ENCODE measurements at places on chromosomes 7 and 10.

- no peak for DNase-seq
Measured at GRCh38 chr7:21538936-21539495, 3.8 kb upstream of the DNAH11 start.

GRCh38 chr10:42556931-42557330 lies 81.4 kb downstream of the ZNF33B start:
- DNase-seq, result no peak

- DNase-seq, result no peak
Measured at GRCh38 chr7:130966246-130967009, 232.4 kb upstream of the KLF14 start.

GRCh38 chr10:22803261-22803885 lies 89.0 kb upstream of the PIP4K2A start:
- no peak for DNase-seq

DNA sequence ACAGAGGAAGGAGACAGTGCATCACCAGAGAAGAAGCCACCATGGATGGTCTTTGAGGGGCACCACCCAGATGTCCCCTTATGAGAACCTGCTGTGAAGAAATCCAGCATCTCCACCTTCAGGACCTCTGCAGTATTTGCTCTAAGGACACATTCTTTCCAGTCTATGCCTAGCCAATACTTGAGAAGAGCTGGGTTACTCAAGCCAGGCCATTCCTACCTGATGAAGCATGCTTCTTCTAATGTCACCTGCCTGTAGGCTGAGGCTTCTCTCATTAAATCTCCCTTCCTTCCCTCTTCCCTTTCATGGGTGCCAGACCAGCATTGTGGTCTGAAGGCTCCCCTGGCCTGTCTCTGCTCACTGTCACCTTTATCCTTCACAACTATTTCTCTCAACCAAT lies 654.5 kb upstream of the AUTS2 start:
- DNase-seq, result no peak

- no peak for DNase-seq
Measured at GRCh38 chr7:103690242-103690974, 244.4 kb upstream of the SLC26A5 start.
